Fibroblast of mammary gland (primary cell): ENCODE measurements at places on chromosomes 12 and 14.

DNA sequence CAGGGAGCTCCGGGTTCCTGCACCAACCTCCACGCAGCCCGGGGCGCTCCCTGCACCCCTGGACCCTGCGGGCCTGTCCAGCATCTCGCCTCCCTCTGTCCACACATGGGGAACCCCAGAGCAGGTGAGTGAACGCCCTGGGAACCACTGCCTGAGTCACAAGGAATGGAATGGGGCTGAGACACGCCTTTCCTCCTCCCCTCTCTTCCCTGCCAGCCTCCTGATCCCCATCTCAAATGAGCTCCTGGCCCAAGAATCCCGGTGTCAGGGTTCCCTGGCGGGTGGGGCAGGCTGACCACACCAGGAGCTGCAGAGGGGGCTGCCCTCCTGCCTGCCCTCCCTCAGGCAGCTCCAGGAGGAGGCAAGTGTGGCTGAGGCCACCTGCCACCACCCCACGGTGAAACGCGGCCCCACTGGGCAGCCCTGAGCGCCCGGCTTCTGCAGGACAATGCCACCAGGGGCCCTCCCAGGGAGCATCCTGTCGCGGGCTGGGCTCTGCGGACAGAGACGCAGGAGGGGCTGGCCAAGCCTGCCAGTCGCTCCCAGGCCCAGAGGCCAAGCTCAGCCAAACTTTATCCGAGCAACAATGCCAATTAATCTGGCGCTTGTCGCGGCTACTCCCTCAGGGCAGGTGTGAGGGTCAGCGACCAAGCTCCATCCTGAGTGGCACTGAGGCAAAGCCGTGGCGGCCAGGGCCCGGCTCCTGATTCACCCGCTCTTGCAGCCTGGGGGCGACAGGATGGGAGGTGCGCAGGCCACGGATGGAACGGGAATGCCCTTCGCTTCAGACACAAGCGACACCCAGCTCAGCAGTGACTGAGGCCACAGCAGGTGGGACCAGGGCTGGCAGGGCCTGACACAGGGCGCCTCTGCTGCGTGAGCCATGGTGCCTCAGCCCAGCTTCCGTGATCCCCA is 44.3 kb downstream of the GALNT9 start:
- no peak for DNase-seq

- peak; percentile 97 for DNase-seq
Measured at GRCh38 chr12:32533971-32534590, 134.7 kb downstream of the FGD4 start.

DNA sequence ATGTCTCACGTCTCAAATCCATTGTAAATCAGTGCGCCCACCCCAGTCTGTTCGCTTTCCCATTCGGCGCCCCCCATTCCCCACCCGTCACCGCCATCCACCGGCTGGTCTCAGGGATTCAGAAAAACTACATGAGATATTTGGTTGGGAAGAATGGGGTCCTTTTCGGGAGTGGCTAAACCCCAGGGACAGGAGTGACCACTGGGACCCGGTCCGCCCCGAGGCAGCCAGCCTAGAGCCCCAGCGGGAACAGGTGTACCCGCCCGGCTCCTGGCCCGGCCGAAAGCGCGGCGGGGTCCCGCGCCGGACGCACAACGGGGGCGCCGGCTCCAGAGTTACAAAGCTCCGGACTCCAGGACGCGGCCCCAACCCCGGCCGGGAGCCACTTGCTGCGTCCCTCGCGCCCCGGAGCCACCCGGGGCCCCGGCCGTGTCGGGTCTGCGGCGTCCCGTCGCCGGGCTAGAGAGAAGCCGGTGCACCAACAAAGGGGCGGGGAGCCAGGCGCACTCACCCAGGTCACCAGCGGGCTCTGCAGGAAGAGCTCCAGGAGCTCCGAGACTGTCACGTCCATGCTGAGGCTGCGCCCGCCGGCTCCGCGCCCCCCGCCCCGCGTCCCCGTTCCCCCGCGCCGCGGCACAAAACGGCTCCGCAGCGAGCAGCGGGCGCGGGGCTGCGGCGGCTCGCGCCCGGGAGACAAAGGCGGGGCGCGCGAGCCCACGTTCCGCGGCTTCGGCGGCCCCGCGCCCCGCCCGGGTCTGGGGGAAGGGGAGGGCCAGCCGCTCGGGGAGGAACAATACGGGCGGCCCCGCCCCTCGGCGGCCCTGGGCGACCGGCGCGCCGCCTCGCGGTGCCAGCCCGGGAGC is at the start of gene CCDC88C:
Gene CCDC88C, minus strand, starts transcription at position 701 of the 863 bp plus-strand sequence. Its CDS starts 130 bp downstream, at position 571.
- DNase-seq: no peak

GRCh38 chr12:25686351-25686750 is 133.3 kb upstream of the LMNTD1 start:
- no peak for DNase-seq

GRCh38 chr12:120858306-120859088 is 45.7 kb downstream of the SPPL3 start:
- no peak for DNase-seq

GRCh38 chr14:38958589-38958988 is 144.4 kb downstream of the SEC23A start:
- peak; percentile 24 for DNase-seq

- DNase-seq: peak; percentile 17
Measured at GRCh38 chr12:8698132-8698851, 501 bp downstream of the RIMKLB start.

GRCh38 chr14:104553166-104554087 is 26.1 kb upstream of the C14orf180 start:
- DNase-seq: no peak

DNA sequence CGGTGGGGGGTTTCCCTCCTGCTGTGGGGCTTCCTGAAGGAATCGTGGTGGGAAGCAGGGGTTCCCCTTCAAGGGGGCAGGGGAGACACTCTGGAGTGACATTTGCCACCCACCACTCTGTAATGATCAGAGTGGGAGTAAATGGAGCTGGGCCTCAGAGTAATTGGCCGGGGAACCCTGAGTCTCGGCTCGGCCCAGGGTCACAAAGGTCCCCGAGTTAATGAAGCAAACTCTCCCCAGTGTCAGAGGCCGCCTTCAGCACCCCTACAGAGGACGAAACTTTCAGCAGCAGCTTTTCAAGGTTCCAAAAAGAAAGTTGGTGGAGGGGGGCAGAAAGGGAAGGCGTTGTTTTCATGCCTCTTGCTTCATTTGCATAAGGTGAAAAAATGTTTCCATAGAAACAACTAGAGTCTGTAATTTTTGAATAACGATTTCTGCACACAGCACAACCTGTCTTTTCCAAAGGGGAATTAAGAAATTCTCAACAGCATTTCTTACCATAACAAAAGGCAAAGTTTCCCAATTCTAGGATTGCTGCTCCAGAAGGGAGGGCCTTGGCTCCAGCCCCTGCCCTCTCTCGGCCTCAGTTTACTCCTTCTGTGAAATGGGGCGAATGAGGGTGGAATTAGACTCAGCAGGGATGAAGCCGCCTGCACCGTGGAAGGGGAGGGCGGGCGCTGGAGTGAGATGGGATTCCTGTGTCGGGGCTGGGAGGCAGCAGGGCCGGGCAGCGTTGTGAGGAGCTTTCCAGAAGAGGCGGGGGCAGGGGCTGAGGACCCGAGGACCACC is 67.0 kb upstream of the BEGAIN start:
- no peak for DNase-seq

GRCh38 chr12:47868552-47869031 is 36.2 kb downstream of the VDR start:
- no peak for DNase-seq

DNA sequence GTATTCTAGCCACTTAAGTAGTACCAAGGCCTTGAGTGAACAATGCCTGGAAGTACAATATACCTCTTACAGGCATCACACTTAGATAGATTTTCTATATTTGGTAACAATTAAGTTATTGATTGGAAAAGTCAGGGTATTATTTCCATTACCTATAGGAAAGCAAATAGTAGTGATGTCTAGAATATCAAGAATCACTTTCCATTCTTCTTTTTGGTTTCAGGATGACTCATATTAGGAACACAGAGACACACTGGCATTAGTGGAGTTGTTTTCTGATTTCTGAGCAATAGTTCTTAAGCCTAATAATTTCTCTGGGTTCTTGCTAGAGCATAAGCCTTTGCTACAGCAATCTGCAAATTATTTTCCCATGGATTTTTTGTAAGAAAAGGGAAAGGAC is 1640.0 kb upstream of the SEL1L start:
- no peak for DNase-seq

DNA sequence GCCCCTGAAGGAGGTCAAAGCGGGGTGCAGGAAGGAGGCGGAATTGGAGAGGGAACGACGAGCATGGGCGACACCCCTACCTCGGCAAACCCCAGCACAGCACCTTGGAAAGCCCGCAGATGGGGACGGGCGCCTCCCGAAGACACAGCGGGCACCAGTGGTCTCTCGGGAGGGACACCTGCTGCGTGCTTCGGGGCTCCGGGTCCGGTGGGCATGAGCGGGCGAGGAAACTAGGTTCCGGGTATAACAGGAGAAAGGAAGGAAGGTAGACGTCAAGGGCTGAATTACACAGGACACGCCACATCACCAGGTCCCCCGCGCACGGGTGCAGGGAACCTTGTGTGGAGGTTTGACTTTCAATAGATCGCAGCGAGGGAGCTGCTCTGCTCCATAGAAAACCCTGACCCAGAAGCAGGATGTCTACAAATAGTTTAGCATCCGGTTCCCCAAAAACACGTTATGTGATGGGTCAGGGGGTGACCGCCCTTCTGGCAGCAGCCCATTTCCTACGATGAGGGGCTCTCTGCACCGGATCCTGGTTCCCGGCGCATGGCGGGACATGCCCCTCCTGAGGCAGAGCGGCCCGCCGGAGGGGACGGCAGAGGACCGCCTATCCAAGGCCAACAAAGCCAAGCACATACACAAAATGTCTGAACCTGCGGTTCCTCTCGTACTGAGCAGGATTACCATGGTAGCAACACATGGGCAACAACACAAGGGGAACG is 196.9 kb downstream of the ALG10 start:
- DNase-seq: peak; percentile 6

DNA sequence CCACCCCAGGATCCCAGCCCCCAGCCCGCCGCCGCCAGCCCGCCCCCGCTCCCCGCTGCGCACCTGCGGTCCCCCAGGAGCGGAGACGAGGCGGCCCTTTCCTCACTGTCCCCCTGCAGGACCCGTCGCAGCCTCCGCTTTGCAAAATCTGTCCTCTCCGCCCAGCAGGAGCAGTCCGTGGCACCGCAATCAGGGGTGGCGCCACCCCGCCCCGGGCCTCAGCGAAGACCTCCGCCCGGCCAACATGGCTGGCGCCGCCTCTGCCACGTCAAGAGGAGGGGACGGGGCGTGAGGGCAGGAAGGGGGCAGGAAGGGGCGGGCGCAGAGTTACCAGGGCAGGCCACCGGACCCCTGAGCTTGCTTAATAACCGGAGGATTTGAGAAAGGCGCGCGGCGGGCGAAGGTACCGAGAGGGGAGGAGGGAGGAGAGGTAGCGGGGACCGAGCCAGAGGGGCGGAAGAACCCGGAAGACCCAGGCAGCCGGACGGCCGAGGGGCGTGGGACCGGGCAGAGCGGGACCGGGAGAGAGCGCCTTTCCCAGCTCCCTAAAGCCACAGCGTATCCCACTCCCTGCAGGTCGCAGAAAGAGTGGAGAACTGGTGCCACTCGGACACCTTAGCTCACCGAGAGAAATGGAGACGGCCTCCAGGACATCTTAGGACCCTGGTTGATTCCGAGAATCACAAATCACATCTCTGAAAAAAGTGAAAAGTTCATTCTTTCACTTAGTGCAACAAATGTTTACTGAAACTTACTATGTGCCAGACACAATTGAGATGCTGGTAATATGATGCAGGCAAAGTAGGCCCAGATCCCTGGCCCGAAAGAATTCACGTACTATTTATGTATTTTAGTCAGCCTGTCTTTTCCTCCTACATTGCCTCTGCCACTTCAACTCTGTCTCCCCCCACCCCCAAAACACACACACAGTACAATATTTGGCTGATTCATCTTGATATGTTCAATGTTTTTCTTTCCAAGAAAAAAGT is at the start of gene SEC23A:
Gene SEC23A, minus strand, starts transcription at position 267 of the 989 bp plus-strand sequence. CDS start 7,117 bp downstream, outside the sequence.
- peak; percentile 82 for DNase-seq

- peak; percentile 9 for DNase-seq
Measured at GRCh38 chr14:23494223-23494622, 24.7 kb downstream of the NGDN start.

DNA sequence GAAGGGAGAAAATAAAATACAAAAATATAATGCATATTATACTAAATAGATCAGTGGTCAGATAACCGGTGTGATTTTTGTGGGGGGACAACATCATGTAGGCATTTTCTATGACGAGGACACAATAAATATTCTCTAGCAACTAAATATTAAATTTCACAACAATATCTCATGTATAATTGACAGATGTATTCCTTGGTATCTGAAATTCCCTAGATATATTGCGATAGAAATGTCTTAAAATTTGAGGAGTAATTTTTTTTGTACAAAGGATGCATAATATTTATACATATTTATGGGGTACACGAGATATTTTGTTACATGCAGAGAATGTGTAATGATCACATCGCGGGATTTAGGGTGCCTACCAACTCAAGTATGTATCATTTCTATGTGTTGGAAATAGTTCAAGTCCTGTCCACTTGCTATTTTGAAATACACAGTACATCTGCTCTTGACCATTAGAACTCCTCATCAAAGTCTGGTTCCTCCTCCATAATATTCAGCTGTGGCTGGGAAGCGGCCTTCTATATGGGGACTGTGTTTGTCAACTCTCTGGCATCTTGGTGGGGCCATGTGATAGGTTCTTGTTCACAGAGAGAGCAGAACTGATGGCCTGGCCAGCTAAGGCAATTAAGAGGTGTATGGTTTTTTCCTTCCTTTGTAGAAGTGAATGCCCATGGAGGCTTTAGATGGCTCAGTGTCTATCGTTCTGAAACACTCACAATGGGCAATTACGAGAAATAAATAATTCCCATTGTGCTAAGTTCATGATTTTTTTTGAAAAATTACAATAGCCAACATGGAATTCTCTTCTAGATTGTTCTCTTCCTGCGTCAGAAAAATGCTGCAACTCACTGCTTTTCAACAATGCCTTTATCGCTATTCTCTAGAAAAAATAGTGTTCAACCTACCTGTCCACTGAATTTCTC is 8.8 kb downstream of the A2M start:
- no peak for DNase-seq

GRCh38 chr12:94942663-94943062 is 60.8 kb downstream of the NDUFA12 start:
- no peak for DNase-seq

DNA sequence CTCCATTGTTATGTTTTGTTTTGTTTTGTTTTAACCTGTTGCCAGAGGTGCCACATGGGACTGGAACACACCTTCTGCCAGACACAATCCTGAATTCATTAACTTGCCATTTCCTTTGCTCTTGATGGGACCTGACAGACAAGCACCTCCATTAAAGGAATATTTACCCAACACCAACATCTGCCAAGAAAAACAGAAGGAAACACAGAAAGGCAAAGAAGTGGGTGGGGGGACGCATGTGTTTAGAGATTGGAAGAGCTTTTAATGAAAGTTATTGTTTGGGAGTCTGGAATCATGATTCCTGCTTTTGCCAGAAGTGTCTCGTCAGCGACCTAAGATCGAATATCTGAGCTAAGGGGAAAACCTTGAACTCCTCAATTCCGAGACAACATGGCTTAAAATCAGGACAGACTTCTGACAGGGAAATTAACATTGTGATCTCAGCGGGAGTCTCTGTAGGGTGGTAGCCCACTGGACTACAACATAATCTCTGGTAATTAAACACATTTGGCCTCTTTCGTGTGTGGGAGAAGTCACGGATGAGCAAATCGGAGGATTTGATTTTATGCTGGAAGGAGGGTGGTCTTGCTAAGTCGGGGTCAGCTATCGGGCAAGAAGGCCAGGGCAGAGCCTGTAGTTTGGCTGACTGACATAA is 210.4 kb upstream of the FAR2 start:
- no peak for DNase-seq

GRCh38 chr12:121789233-121789781 is 4.2 kb downstream of the RHOF start:
- no peak for DNase-seq
